Myocyte (in vitro differentiated cells): ENCODE measurements at places on chromosomes 7 and 10.
A peak's percentile ranks its signal among the peaks of the same experiment; 100 is the strongest.

DNA sequence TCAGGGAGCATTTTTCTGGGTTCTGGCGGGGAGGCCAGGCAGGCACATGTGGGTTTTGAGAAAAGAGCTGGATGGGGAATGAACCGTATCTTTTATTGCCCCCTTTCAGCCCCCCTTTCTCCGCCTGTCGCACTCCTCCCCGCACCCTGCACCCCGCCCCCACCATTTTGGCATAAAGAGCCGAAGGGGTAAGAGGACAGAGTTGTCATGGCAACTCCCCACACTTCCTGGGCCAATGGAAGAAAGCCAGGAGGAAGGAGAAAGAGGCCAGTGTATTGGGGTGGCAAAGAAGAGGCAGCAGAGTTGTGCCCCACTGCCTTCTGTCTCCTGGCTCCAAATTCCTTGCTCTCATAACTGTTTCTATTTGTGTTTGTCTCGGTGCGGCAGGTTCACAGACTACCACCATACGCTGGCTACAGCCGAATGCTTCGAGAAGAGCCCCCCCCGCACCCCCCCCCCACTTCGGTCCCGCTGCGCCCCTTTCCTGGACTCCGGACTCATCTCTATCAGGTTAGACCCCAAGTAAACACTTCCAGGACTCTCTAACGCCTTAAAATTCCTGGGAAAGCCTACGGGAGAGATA, 3.4 kb downstream of the KCNIP2 start:
- DNase-seq, result no peak

DNA sequence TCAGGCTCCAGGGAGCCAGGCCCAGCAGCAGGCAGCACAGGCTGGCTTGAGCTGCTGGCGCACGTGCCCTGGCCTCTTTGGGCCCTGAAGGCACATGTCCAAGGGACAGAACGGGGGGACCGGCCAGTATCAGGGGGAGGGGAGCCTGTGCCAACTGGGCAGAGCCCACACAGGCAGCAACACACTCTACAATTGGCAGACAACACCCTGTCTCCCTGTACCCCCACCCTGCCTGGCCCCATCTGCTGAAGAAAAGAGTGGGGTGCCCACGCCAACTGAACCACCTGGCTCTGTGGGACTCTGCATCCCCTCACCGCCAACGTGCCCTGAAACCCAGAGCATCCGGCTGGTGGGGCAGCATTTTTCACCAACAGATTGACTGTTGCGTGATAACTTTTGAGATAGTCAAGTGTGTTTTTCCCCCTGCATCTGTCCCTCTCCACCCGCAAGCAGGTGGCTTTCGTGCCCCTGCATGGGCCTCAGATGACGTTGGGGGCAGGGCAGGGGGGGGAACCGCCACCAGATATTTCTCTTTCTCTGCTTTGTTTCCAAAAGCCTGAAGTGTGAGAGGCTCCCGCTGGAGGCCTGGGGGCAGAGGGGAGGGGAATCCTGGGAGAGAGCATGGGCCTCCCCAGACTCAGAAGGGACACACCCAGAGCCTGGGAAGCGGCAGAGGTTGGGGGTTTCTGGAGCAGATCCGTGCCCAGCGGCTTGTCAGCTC, 21.8 kb downstream of the SLIT1 start:
- DNase-seq, result no peak

GRCh38 chr7:26372704-26373103, 81.0 kb downstream of the SNX10 start:
- no peak for DNase-seq

- no peak for DNase-seq
These were observed 199.5 kb upstream of the PFKP start for GRCh38 chr10:2867788-2868299.

GRCh38 chr10:26725837-26726727, 28.6 kb downstream of the PDSS1 start:
- DNase-seq, result peak; percentile 64
